ENCODE measurements at places on chromosomes 7 and 10. TPM values are rescaled to one million over a fixed set of nuclear protein-coding genes. Genes with fewer than 3 reads are reported as not detected.
A peak's percentile ranks its signal among the peaks of the same experiment; 100 is the strongest.

Gene CYP3A4
- not detected for total RNA-seq

Gene PLXNA4
- 18.1 TPM for total RNA-seq

DNA sequence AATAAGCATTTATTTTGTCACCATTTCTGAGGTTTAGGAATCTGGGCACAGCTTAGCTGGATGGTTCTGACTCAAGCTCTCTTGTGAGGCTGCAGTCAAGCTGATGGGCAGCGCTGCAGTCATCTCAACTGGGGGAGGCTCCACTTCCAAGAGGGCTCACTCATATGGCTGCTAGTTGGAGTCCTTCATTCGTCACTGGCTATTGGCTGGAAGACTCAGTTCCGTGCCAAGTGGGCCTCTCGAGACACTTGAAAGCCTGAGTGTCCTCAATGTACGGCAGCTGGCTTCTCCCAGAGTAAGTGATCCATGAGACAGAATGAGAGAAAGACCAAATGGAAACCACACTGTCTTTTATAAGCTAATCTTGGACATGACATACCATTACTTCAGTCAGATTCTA is 21.6 kb upstream of the COL13A1 start:
- no peak for DNase-seq

Gene MYO1G
- 0.77 TPM for total RNA-seq

GRCh38 chr10:49089152-49089551 is 26.2 kb downstream of the VSTM4 start:
- DNase-seq, result no peak

DNA sequence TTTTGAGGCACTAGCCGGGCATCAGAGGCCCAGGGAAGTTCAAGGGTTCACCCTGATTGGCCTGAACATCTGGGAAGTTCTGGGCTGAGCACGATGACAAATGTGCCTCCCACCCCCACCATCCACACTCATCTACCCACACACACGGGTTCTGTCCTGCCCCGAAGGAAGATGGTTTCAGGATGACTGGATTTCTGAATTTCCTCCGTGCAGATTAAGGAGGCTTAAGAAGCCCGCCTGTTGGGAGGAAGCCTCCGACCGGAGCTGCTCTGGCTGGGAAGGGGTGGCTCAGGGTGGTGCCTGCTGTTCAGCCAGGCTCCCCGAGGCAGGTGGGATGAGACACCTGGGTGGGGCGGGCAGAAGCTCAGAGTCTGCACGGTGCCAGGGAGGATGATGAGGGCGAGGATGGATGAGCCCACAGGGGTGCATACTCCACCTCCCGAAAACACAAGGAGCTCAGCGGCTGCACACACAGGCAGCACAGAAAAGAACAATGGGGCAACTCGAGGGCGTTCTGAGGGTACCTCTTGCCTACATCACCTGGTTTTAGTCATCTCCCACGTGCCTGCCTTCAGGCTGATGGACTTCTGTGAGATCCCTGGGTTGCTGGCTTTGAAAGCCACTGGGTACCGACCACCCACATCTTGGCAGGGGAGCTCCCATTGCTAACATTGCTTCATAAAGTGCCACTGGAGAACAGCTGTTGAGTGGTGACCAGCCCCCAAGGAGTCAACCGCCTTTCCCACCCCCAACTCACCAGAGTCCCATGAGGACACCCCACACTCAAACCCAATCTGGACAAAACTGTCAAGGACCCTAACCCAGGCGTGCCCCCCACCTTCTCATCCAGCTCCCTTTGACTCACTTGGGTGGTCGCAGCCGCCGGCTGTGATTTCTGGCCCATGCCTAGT is 41.2 kb downstream of the CALML3 start:
- DNase-seq, result peak; percentile 3

GRCh38 chr7:155109121-155109520 is 39.0 kb downstream of the HTR5A start:
- no peak for DNase-seq

DNA sequence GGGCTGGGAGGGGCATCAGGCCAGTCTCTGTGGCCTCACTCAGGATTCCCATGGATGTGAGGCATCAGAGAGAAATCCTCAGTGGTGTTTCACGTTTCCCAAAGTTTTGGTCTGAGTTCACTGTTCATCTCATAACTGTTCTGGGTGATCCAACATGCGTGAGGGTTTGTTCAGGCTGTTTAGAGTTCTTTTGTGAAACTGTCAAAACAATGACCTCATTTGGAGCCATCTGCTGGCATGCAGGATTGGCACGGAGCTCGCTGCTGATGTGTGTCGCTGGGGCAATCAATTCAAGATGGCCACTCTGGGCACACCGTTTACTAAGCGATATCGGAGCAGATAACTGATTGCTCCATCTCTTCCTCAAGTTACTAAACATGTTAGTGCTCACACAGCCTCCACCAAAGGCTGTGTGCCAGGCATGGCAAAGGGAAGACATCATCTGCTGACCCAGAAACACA is 365.6 kb downstream of the WDR11 start:
- peak; percentile 15 for DNase-seq

Gene ELFN1
- 10.5 TPM for total RNA-seq

Data from left ventricle myocardium inferior (tissue), 1 donor.